ENCODE measurements at places on chromosomes 2 and 18. TPM values are rescaled to one million over a fixed set of nuclear protein-coding genes. Genes with fewer than 3 reads are reported as not detected.

DNA sequence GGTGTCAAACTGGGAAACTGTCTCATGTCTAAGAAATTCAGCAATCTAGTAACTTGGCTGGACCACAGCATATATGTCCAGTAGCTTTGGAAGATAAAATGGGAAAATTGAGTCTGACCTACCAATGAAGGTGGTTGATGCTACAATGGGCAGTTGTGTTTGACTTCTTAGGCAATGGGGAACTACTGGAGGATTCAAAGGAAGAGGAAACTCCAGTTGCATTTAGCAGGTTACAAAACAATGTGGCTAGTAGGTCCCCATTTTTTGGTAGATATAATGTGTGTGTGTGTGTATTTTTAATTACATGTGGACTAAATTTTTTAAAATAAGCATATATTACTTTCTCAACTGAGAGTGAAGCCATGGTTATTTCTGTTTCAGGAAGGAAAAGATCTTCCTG, 427.7 kb downstream of the NBAS start:
- H3K36me3 ChIP-seq, result no peaks in the 10 kb centered on the region
- DNase-seq, result no peak
- H3K27me3 ChIP-seq, result no peaks in the 10 kb centered on the region
- H3K4me1 ChIP-seq, result no peaks in the 10 kb centered on the region
- no peak overlapping the region for H3K27ac ChIP-seq
- H3K4me3 ChIP-seq, result no peak overlapping the region

GRCh38 chr2:10300328-10300920, 2.3 kb upstream of the HPCAL1 start:
- H3K27ac ChIP-seq, result no peak overlapping the region
- H3K27me3 ChIP-seq, result no peaks in the 10 kb centered on the region
- no peak overlapping the region for H3K4me3 ChIP-seq
- peaks cover 45% of the 10 kb centered on the region for H3K4me1 ChIP-seq
- no peak for DNase-seq

DNA sequence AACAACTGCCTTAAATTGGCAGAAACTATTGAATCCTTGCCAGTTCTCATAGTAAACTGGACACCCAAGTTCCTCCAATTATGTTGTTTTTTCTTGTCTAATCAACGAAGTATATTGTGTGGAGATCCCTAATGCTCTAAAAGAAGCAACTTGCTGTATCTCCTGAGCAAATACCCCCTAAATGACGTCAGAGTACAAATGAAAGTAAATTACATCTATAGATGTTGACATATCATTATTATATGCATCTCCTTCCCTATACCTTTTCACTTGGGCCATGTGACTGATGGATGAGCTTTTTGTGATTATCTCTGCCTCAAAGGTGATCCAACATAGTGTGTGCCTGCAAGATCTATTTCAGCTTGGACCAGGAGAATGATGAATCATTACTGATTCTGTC, 159.4 kb downstream of the CCDC148 start:
- H3K27ac ChIP-seq, result no peak overlapping the region
- H3K4me1 ChIP-seq, result no peaks in the 10 kb centered on the region
- no peak for DNase-seq
- H3K36me3 ChIP-seq, result no peaks in the 10 kb centered on the region
- no peak overlapping the region for H3K4me3 ChIP-seq
- no peaks in the 10 kb centered on the region for H3K27me3 ChIP-seq

DNA sequence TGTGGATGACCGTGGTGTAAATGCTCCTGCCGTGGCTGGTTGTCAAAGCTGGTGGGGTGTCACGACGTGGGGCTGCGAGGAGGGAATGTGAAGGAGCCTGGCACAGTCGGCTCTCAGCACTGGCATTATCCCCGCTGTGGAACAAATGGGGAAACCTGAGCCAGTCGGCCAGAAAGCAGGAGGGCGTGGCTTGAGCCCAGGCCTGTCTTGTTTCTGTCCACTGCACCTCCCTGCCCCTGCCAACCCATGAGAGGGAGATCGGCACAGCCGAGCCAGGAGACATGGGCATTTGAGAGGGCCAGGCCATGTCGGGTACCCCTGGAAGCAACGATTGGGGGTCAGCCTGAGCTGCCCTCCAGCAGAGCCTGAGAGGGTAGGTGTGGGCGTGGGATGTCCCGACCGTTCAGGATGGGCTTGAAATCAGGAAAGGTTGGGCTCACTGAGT, 44.5 kb downstream of the PDIA6 start:
- H3K36me3 ChIP-seq, result no peaks in the 10 kb centered on the region
- H3K27me3 ChIP-seq, result 0 out of 2 replicates have a peak, but pooled peaks cover 5% of the 10 kb centered on the region
- no peaks in the 10 kb centered on the region for H3K4me1 ChIP-seq
- DNase-seq, result no peak
- H3K27ac ChIP-seq, result no peak overlapping the region

DNA sequence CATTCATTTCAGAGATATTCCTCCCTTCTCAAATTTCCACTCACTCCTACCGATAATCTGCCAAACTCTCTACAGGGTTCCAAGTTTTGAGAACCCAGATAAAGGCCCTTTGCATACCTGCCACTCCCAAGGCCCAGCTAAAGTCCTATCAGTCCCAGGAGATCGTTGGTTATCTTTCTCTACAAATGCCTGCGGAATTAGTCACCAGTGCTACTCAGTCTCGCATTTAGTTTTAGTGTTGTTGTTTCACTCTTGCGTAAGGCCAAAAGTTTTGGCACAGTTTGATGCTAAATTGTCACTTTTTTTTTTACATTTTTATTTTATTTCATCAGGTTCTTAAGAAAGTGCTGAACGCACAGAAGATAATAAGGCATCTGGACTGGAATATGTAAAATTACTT, 29.2 kb upstream of the SETBP1 start:
- no peak overlapping the region for H3K27ac ChIP-seq
- peaks cover 18% of the 10 kb centered on the region for H3K4me1 ChIP-seq
- no peaks in the 10 kb centered on the region for H3K27me3 ChIP-seq

Gene NPPC
- not detected for polyA plus RNA-seq

DNA sequence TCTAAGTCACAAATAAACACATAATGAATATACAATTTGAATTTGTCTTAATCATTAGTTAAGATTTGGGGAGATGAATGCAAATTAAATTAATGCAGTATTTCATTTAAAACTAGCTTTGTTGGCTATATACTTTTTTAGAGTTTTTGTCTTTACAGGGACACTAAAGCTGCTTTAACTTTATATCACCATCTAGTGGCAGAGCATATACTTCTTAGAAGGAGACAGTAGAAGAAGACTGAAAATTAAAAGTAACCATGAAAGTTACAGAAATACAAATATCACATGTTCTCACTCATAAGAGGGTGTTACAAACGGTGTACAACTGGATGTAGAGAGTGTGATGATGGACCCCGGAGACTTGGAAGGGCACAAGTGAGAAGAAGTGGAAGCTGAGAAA, 268.3 kb upstream of the NETO1 start:
- no peaks in the 10 kb centered on the region for H3K36me3 ChIP-seq
- no peaks in the 10 kb centered on the region for H3K4me1 ChIP-seq
- no peak overlapping the region for H3K4me3 ChIP-seq

Gene VIL1
- polyA plus RNA-seq, result under 0.01 TPM

Gene GCG
- not detected for polyA plus RNA-seq

- H3K36me3 ChIP-seq, result no peaks in the 10 kb centered on the region
- H3K4me1 ChIP-seq, result no peaks in the 10 kb centered on the region
- no peaks in the 10 kb centered on the region for H3K27me3 ChIP-seq
- H3K4me3 ChIP-seq, result no peak overlapping the region
Observed at GRCh38 chr2:128416109-128416785, 97.6 kb upstream of the HS6ST1 start.

GRCh38 chr18:57898506-57899124, 95.5 kb upstream of the ATP8B1 start:
- no peaks in the 10 kb centered on the region for H3K36me3 ChIP-seq
- H3K4me3 ChIP-seq, result no peak overlapping the region
- no peak for DNase-seq

GRCh38 chr2:155223781-155224406, 525.4 kb downstream of the KCNJ3 start:
- H3K27me3 ChIP-seq, result no peaks in the 10 kb centered on the region
- no peaks in the 10 kb centered on the region for H3K36me3 ChIP-seq
- H3K4me3 ChIP-seq, result peak overlapping the region; percentile 3
- H3K4me1 ChIP-seq, result no peaks in the 10 kb centered on the region

DNA sequence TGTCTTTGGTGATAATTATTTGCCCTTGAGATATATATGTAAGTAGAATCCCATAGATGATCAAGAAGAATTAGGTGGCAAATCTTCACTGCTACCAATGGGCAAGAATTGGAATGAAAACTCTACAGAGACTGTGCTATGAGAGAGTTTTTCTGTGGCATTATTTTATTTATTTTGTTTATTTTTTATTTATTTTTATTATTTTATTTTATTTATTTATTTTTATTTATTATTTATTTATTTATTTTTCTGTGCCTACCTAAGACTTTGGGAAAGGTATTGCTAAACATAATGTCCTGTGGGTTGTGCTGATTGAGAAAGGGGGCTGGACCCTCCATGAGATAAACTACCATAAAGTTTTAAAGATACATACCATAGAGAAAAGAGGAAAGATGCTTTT, 16.6 kb upstream of the NR4A2 start:
- no peak overlapping the region for H3K4me3 ChIP-seq
- DNase-seq, result no peak
- H3K4me1 ChIP-seq, result no peaks in the 10 kb centered on the region
- H3K27me3 ChIP-seq, result no peaks in the 10 kb centered on the region
- H3K27ac ChIP-seq, result no peak overlapping the region

- no peak for DNase-seq
- no peak overlapping the region for H3K4me3 ChIP-seq
- H3K27ac ChIP-seq, result no peak overlapping the region
- no peaks in the 10 kb centered on the region for H3K27me3 ChIP-seq
Observed at GRCh38 chr2:232538671-232539070, 821 bp upstream of the CHRNG start.

Gene SULT1C2
- not detected for polyA plus RNA-seq

DNA sequence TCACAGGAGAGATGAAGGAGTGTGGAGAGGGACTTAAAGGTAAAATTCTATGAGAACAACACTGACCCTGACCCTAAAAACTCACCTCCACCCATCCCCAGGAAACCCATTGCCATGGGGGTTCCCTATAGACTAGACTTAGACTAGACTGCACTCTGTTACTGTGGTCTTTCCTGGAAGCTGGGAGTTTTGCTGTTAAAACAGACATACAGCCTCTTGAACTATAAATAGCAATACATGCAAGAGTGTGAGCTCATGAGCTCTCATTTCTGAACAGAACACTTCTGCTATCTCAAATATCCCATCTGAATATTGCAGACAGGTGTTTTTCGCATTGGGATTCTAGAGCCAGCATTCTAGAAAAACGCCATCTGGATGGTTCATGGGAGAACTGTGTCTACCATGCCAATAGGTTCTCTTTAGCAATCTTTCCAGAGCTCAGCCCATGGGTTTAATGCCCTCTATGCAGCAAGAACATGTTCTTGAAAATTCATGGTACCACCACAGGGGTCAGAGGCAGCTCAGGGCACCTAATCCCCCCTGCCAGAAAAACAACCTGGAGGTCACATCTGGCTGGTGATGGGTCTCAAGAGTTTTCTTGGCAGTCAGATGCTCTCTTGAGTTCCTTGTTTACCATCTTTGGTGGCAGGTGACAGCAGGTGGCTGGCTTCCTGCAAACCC, 51.9 kb downstream of the SLC14A2 start:
- no peak for DNase-seq
- H3K27ac ChIP-seq, result no peak overlapping the region
- no peak overlapping the region for H3K4me3 ChIP-seq
- no peaks in the 10 kb centered on the region for H3K36me3 ChIP-seq
- H3K27me3 ChIP-seq, result no peaks in the 10 kb centered on the region

DNA sequence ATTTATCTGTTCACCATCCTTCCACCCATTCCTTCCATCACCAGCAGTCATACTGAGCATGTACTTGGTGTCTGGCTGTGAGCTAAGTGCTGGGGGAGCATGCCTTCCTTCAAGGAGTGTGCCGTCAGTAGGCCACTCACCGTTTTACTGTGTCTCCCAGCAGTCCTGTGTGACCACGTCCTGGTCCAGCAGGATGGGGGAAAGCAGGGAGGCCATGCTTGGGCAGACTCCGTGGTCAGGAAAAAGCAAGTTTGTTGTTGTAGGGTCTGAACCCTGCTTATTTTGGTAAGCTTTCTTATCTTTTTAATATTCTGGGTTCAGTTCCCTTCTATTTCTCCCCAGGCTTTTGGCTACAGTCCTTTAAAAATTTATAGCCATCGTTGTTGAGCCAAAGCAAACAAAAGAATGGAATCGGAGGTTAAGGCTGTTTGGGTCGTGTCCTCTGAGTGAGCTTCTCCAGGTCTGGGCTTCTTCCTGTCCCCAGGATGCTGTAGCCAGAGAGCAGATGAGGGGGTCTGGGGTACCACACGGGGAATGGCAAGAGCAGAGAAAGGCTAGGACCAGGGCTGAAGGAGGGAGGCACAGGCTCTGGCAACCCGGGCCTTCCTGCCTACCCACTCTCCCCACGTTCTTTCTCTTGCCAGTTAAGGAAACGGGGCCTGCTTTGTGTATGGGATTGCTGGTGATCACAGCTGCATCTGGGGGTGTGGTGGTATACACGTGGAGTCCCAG, 13.5 kb downstream of the SLC30A3 start:
- no peak overlapping the region for H3K4me3 ChIP-seq
- H3K36me3 ChIP-seq, result peaks cover 1% of the 10 kb centered on the region
- peaks cover 8% of the 10 kb centered on the region for H3K4me1 ChIP-seq
- peak; percentile 52 for DNase-seq

- peaks cover 4% of the 10 kb centered on the region for H3K4me1 ChIP-seq
- no peaks in the 10 kb centered on the region for H3K27me3 ChIP-seq
- H3K27ac ChIP-seq, result no peak overlapping the region
- no peak for DNase-seq
Observed at GRCh38 chr18:57891707-57892391, 88.7 kb upstream of the ATP8B1 start.

- H3K27ac ChIP-seq, result no peak overlapping the region
- H3K4me1 ChIP-seq, result no peaks in the 10 kb centered on the region
- no peaks in the 10 kb centered on the region for H3K27me3 ChIP-seq
- no peak overlapping the region for H3K4me3 ChIP-seq
- H3K36me3 ChIP-seq, result no peaks in the 10 kb centered on the region
Observed at GRCh38 chr2:99794414-99794813, 304.6 kb upstream of the REV1 start.

- H3K4me1 ChIP-seq, result no peaks in the 10 kb centered on the region
- no peak for DNase-seq
- H3K4me3 ChIP-seq, result no peak overlapping the region
- no peak overlapping the region for H3K27ac ChIP-seq
- no peaks in the 10 kb centered on the region for H3K36me3 ChIP-seq
- H3K27me3 ChIP-seq, result peaks cover 9% of the 10 kb centered on the region
Observed at GRCh38 chr2:113175736-113176695, 2.2 kb downstream of the PSD4 start.

- no peak overlapping the region for H3K4me3 ChIP-seq
- peaks cover 6% of the 10 kb centered on the region for H3K36me3 ChIP-seq
- H3K27ac ChIP-seq, result no peak overlapping the region
- no peaks in the 10 kb centered on the region for H3K27me3 ChIP-seq
- no peaks in the 10 kb centered on the region for H3K4me1 ChIP-seq
Observed at GRCh38 chr2:96553176-96553956, 16.8 kb downstream of the ARID5A start.

Gene HOXD11
- not detected for polyA plus RNA-seq
